ENCODE measurements at places on chromosomes 7 and 10. TPM values are rescaled to one million over a fixed set of nuclear protein-coding genes. Genes with fewer than 3 reads are reported as not detected.
A peak's percentile ranks its signal among the peaks of the same experiment; 100 is the strongest.

- DNase-seq: peak; percentile 3
Measured at GRCh38 chr7:33554046-33554445, 351.3 kb upstream of the BMPER start.

- peak; percentile 49 for DNase-seq
Measured at GRCh38 chr7:139034855-139035585, 822 bp downstream of the ZC3HAV1L start.

GRCh38 chr7:25996006-25996408 lies 156.0 kb upstream of the NFE2L3 start:
- no peak for DNase-seq

MIOS gene
- 28.7 TPM for total RNA-seq

GRCh38 chr7:55381189-55381588 lies 16.1 kb downstream of the LANCL2 start:
- DNase-seq: no peak

DNA sequence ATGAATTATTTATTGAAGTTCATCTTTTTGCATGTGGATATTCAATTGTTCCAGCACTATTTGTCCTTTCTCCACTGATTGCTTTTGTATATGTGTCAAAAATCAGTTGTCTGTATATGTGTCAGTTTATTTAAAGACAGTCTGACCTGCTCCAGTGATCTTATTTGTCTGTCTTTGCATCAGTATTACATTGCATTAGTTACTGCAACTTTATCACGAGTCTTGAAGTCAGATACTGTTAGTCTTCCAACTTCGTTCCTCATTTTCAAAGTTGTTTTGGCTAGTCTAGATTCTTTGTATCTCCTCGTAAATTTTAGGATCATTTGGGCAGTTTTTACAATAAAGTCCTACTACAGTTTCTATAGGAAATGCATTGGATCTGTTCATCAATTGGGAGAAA lies 166.4 kb downstream of the CELF2 start:
- no peak for DNase-seq

- peak; percentile 38 for DNase-seq
Measured at GRCh38 chr10:112763916-112764520, 186.0 kb upstream of the TCF7L2 start.

GRCh38 chr10:58556516-58557165 lies 44.0 kb downstream of the BICC1 start:
- DNase-seq: no peak

DNA sequence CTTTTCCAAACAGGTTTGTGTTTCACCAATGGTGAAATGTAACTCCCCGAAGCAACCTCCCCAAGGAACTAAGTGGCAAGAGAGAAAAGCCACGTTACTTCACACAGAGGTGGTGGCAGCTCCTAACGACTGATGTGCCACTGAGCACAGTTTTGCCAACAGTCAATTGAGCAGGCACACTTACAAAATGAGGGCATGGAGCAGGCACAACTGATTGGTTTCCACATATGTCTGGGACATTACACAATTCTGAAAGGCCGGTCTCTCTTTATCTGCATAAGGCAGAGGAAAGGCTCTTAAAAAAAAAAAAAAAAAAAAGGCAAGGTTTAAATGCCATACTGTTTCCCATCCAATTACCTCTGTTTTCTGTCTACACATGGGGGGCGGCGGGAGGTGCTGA lies 86.7 kb downstream of the GFRA1 start:
- peak; percentile 21 for DNase-seq

GRCh38 chr10:15106352-15107013 lies 9.3 kb downstream of the RPP38 start:
- DNase-seq: peak; percentile 79

LDB3 gene
- under 0.01 TPM for total RNA-seq

HMX3 gene
- total RNA-seq: not detected

TMEM236 gene
- under 0.01 TPM for total RNA-seq

Measured in fibroblast of villous mesenchyme (primary cell).